ENCODE measurements at places on chromosomes 2 and 18.

GRCh38 chr18:56443166-56443907 lies 195.1 kb downstream of the TXNL1 start:
- DNase-seq, result no peak

DNA sequence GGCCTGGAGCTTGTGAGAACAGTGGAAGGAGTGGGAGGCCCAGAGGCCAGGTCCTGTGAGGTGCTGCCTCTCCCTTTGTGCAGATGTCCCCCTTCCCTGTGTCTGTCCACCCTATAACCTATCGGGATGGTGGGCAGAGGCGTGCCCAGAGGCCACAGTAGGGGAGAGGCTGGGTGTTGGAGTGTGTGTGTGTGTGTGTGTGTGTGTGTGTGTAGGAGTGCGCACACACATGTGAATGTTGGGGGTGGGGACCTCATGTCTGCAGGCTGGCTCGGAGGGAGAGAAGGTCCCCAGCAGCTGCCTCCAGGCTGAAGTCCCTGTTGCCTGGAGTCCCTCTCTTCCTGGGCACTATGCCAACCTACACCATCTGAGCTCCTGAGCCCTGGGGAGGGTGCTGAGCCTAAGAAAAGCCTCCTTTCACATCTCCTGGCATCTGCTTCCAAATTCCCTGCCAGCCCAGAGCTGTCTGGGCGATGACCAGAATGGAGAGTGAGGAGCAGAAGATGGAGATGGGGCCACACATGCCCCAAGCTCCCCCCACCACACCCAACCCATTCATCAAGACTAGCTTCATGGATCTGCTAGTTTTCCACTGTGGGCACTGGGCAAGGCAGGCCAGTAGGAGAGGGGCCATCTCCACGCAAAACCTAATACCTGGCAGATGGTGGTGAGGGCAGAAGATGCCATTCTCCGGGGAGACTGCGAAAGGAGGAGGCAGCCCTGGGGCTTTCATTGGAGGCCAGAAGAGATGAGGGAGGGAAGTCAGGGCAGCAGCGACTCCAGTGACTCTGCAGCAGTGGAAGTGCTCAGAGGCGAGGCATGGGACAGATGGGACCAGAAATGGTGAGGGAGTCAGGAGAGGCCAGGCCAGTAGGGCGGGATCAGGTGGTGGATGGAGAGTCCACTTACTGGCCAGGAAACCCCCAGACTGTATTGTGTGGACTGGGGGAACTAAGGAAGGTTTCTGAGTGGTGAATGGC lies 20.3 kb downstream of the KCNK3 start:
- no peak for DNase-seq

DNA sequence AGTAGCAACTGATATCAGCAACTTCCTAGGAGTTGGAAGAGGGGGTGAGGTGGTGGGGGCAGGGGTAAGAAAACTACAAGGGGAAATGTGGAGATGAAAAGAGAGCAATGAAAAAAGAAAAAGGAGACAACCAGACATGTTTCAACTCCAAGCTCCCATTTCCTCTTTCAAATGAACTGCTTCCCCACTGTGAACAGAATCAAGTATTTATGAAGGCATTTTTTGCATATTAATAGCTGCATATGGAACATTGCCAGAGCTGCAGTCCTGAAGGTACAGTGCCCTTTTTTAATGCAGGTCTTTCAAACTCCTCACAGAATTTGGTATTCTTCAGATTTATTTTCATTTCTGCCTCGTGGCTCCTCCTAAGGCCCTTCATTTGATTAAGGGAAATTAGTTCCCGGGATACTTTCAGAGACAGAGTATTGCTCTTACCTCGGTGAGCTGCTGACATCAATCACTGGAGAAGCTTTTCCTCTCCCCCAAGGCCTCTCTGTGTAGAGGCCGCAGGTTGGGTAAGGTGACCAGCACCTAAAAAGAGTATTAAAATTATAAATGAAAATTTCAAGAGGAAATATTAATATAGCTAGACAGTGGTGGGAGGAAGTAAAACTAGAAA lies 68.4 kb downstream of the KIAA2012 start:
- DNase-seq, result no peak

DNA sequence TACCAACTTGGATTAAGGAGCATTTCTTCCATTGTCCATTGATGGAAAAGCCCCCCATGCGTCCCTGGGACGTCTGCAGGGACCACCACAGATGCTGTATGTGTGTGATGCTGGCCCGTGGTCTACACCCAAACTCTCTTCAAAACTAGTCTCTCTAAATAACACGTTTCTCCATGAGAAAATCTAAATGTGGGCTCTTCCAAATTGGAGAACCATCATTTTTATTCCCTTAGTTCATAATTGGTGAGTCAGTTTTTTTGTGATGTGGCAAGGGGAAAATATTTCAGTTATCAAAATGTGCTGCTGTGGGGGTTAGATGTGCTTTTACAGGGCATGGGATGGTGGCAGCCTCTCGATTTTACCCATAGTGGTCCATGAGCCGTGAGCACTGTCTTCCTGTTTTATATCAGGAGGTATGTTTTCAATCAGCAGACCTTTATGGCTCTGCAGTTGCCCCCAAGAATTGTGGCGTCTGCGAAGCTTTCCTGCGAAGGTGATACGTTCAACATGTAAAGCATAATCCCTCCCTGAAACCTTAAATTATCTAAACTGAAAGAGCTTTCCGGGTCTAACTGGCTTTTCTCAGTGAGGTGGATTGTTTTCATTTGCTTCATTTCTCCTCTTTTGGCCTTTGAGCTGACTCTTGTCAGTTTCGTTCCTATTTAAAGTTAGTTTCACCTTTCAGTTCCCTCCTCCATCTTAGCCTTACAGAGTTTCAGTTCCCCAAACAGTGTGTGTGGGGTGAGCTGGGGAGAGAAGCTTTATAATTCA lies 78.4 kb downstream of the SETBP1 start:
- peak; percentile 47 for DNase-seq

DNA sequence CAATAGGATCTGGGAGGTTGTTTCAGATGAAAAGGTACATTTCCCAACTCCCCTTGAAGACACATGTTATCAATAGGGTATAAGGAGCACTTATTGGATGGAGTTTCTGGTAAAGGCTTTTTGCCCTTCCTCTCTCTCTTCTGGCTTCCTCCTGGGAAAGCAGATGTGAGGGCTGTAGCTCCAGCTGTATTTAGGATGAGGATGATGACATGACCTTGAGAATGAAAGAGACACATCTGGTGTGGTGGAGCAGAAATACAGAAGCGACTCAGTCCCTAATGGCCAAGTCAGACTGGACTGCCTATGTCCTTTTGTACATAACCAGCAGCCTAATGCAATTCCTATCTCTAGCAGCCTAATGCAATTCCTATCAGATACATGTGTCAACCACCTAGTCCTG lies 100.9 kb upstream of the NXPH2 start:
- no peak for DNase-seq

- DNase-seq, result no peak
Measured at GRCh38 chr2:174180165-174180724, 68.1 kb downstream of the OLA1 start.

GRCh38 chr2:119574864-119575263 lies 30.6 kb downstream of the CFAP221 start:
- no peak for DNase-seq

DNA sequence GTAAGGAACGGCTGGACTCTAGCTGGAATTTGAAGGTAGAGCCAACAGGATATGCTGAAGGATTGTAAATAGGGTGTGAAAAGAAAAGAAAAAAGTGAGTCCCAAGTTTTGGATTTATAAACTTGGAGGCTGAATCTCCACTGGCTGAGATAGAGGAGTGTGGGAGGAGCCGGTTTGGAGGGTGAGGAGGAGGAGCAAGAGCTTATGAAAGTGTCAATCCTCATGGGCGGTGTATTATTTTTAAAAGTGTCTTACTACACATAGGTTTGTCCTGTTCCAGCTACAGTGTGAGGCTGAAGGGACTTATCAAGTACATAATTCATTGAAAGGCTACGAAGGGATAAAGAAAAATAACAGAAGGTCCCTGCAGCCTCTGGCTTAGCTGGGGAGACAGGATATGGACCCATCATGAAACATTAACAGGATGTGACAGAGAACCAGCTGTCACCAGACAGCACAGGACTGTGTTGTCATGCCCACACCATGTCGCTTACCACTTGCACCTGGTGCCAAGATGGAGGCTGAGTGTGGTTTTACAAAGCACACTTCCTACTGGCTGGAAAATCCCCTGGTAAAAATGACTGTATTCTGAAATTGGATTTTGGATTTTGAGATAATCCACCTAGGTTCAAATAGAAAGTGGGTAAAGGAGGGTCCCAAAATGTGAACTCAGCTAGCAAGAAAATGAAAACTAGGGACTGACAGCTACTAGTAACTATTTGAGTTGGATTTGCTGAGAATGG lies 2.5 kb upstream of the MREG start:
- DNase-seq, result peak; percentile 49

DNA sequence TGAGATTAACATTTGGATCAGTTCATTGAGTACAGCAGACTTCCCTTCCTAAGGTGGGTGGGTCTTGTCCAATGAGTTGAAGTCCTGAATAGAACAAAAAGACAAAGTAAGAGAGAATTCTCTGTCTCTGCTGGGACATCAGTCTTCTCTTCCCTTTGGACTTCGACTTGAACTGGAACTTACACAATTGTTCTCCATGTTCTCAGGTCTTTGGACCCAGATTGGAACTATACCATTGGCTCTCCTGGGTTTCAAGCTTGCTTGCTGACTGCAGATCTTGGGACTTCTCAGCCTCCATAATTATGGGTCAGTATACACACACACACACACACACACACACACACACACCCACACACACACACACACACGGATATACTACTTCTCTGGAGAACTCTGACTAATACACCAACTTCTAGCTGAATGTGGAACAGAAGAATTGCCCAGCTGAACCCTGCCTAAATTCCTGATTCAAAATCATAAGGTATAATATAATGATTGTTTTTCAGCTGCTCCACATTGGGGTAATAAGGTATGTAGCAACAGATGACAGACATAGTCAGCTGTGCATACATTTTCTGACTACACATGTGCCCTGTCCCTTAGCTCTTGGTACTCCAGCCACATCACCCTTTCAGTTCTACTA lies 214.0 kb downstream of the TGIF1 start:
- no peak for DNase-seq

DNA sequence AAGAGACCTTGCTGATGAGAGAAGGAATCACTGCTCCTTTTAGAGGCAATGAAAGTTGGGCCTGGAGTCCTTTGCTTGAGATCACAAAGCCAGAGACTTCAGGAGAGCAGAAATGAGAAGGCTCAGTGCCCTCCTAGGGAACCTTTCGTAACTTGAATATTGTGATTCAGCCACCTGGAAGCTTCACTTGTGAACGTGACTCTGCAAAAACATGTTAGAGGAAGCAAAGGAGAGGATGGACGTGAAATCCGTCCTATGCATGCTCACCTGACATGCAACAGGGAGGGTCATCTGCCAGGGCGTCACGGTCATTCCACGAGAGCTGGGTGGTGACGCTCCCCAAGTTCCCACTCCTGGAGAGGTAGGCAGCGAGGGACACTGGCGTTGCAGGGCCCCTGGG lies 243.6 kb downstream of the AGAP1 start:
- no peak for DNase-seq

DNA sequence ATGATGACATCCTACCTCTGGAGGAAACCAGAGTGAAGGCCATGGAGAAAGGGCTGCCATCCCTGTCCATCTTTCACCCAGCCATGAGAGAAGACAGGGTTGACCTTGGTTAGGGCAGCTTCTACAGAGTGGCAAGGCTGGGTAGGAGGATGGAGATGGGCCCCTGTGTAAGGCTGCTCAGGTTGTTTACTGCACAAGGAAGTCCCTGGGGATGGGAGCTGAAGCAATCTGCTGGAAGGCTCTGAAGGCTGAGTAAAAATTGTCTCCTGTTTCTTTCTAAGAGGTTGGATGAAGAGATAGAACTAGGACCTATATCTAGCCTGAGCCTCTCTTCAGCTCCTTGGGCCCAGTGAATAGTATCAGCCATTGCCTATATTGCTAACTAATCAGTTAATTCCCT lies 14.4 kb downstream of the ELMOD3 start:
- no peak for DNase-seq

DNA sequence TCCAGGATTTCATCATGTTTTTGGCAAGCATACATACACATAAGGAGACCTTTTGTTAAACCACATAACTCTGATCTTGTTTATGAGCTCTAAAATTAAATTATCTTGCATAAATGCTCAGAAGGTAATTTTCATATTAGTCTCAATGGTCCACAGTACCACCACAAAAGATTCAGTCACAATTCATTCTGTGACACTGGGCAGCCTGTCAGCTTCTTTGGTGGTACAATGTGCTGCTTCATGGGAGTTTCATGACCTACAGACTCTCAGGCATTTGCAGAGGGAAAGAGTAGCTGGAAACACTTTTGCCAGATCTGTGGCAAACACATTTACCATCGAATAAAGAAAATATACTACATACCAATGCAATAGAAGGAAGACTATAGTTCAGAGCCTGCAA lies 51.3 kb upstream of the ZNF397 start:
- no peak for DNase-seq

DNA sequence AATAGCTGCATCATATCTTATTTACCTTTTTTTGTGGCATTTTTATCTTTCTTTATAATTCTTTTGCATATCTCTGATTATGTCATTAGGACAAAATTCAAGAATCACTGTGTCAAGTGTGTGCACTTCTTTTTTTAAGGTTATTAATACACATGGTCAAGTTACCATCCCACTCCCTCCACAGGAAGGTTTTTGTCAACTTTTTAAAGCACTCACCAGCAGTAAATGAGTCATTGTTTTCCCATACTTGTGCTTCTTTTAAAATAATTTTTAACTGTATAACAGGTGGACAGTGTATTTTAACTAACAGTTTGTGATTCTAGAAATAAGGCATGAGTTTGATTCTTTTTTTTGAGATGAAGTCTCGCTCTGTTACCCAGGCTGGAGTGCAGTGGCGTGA lies 45.7 kb upstream of the FAM171B start:
- DNase-seq, result no peak

- DNase-seq, result no peak
Measured at GRCh38 chr2:177619461-177619860, 226.9 kb downstream of the AGPS start.

DNA sequence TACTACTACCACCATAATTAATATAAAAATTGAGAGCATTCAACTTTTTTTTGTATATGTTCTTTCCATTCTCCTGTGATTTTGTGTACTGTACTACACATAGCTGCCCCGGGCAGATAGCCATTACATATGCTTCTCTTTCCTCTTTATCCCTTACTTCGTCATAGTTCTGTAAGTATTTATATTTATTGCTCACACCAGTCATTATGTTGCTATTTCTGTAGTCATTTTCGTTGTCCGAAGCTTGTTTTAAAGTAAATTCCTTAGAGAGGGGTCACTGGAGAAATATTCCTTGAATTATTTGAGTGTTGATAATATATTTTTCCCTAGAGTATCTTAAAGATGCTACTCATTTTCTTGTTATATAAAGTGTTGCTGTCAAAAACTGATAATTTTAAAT lies 144.0 kb downstream of the CLIP4 start:
- DNase-seq, result no peak

DNA sequence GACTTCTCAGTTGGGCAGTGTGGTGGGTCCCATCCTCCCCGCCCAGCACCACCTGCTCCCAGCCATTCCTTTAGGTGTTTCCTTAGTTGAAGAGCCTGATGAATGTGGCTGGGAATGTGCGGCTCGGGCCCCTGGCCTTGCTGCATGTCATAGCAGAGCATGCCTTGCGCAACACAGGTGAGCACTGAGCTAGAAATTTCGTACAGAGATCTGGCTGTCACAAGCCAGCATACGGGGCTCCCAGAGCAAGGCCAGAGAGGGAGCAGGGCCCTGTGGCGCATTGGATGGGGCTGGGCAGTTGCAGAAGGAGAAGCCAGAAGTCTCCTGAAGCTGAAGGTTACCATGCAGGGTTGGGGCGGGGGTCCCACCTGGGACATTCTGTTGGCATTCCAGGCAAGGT lies 129.7 kb downstream of the WDSUB1 start:
- no peak for DNase-seq
